NCI-H748 treated with DMSO at 0.1 percent for 48 hours (cell line): ENCODE measurements at places on chromosomes 7 and 10.
A peak's percentile ranks its signal among the peaks of the same experiment; 100 is the strongest.

DNA sequence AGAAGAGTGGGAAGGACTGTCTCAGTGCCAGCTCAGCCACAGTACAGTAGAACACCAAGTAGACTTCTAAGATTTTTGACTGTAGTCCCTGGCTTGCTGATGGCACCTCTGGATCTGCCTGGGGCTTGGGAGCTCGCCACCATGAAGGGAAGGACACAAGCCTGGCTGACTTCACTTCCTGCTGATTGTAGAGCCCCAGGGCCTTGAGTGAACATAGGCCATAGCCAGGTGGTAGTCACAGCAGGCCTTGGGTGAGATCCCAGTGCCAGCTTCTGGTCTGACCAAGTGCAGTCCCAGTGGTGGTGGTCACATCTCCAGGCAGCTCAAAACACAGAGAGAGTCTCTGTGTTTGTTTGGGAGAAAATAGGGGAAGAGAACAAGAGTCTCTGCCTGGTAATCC, 57.6 kb upstream of the HBP1 start:
- DNase-seq: no peak

GRCh38 chr7:99352247-99352646, 22.3 kb upstream of the ARPC1B start:
- DNase-seq: no peak

- no peak for DNase-seq
Observed at GRCh38 chr7:1493129-1493528, 11.1 kb downstream of the INTS1 start.

GRCh38 chr7:76513817-76514799, 3.8 kb downstream of the UPK3B start:
- no peak for DNase-seq

DNA sequence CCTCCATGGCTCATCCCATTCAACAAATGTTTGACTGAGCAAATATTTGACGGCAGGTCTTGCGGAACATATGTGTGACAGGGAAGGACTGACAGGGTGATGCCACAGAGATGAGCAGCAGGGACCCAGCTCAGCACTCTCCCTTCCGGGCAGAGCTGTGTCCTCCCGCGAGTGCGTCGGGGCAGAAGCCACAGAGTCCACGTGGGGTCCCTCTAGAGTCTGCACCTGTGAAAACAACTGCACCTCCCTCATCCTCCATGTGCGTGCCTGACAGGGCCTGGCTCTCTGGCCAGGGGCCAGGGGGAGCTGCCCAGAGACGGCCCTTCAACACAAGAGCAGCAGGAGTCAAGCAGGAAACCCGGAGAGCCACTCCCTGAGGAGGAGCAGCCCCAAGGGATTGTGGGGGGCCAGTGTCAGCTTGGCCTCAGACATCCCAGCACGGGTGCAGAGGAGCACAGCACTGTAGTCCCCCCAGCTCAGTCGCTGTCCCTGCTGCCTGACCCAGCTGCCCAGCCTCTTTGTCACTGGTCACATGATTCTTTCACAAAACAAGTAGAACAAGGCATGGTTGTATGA, 83.6 kb upstream of the TMEM72 start:
- peak; percentile 32 for DNase-seq

DNA sequence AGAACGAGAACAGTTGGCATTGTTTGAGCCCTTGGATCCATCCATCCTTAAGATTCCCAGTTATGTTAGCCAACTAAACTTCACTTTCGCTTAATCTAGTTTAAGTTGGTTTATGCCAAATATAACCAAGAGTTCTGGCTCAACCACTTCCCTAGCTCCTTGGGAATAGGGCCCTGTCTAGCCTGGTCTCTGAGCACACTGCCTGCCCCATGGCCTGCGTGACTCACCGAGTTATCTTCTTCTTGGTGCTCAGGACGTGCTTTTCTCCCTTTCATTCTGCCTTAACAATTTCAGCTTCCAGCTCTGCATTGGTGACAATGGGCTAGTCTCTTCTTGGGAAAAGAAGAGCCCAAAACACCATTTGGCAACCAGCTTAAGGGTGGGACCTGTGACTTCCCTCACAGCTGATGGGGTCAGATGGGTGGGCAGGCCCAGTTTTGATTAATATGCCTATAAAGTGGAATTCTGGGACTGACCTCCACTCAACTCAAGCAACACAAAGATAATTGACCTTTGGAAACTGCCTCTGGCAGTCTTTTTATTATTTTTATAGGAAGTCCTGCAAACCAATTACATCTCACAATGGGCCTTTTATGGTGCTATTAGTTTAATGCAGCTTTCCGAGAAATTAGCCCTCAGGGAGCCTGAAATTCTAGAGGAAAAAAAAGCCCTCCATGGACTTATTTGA, 126.4 kb downstream of the CFAP58 start:
- DNase-seq: peak; percentile 47

DNA sequence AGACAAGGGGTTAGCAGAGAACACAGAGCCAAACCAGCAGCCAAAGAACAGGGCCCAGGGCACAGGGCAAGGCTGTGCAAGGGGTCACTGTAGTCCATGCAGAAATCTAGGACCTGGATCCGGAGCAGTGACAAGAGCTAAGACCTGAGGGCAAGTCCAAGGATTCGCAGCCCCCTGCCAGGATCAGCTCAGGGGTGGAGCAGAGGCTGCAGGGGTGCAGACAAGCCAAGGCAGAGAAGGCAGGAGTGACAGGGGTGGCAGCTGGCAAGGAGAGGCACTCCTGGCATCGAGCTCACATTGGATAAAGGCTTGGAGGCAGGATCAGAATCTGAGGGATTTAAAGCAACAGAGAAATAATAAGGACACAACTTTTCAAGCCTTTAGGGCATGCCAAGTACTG, 80.7 kb upstream of the NANOS1 start:
- no peak for DNase-seq

DNA sequence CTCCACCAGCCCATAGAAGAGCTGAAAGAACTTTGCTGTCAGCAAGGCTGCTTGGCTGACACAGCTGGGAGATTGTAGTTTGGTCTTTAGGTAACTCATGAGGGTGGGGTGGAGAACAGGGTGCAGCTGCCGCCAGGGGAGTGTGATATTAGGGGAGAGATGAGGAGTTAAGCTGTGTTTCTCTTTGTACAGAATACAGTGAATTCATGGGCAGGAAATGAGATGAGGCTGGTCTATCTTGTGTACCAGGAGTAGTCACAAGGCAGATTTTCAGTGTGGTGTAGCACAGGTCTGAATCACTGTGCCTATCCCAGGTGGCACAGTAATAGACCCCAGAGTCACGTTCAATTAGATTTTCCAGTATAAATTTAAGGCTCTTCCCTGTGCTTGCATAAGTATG, 56.6 kb upstream of the TARP start:
- DNase-seq: no peak

- peak; percentile 48 for DNase-seq
Observed at GRCh38 chr7:123682690-123683089, 27.0 kb downstream of the LMOD2 start.

GRCh38 chr7:3244241-3244814, 56.7 kb upstream of the SDK1 start:
- no peak for DNase-seq

- DNase-seq: no peak
Observed at GRCh38 chr10:128550045-128550444, 423.8 kb upstream of the MKI67 start.

DNA sequence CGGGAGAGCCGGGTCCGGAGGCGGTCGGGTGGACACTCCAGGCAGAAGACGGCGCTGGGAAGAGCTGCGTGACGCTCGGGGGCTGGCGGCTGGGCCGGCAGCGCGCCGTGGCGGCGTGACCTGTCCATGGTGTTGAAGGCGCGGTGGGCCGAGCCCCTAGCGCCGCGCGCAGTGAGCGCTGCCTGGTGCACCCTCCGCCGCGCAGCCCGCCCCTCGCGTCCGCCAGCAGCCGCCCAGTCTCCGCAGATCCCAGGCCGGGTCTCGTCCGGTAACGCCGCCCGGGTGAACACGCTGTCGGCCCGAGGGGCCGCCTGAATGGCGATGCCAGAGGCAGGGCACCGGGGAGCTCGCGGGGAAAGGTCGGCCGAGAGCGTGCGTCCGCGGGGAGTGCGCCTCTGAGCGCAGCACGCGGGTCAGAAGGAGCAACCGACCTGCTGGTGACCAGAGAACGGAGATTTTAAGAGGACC, 657 bp upstream of the TMEM178B start:
- DNase-seq: no peak

DNA sequence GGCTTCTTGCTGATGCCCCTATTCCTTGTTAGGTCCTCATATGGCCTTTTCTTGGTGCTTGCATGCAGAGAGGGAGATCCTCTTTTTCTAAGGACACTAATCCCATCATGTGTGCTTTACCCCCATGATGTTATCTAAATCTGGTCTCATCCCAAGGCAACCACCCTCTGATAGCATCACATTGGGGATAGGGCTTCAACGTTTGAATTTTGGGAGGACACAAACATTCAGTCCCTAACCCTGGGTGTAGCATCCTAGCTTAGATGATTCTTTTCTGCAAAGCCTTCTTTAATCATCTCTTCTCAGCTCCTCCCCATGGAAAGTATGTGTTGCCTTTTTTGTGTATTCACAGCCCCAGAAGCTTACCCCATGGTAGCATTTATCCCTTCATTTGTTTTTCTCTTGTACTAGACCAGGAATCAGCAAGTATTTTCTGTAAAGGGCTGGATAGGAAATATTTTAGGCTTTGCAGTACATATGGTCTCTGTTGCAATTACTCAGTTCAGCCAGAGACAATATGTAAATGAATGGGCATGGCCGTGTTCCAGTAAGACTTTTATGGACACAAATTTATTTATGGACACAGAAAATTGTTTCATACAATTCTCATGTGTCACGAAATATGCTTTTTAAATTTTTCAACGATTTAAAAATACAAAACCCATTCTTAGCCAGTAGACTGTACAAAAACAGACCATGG, 101.5 kb upstream of the CSTF2T start:
- no peak for DNase-seq

DNA sequence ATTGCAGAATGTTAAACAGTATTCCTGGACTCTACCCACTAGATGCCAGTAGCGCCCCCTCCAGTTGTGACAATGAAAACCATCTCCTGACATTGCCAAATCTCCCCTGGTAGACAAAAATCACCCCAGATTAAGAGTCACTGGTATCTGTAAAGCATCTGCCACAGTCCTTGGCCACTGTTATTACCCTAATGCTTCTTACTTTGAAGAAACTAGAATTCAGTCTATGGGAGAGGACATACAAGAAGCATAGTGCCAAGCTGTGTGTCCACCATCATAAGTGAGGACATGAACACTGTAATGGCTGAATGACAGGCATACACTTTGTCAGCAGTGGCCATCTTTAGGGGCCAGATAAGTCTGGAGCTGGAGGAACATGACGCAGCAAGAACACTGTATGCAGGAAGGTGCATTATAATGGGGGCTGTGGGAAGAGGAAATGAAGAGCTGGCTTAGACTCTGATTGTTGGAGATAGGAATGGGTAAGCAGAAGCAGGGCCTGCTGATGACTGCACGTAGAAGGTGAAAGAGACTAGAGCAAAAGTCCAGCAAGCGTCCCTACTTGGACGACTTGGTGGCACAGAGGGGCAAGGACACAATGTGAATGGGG, 32.5 kb downstream of the CBX3 start:
- DNase-seq: no peak

- DNase-seq: no peak
Observed at GRCh38 chr10:46263831-46264268, 22.9 kb upstream of the ANTXRL start.

- no peak for DNase-seq
Observed at GRCh38 chr10:58674251-58674650, 161.6 kb downstream of the BICC1 start.
